Fibroblast of villous mesenchyme (primary cell): ENCODE measurements at places on chromosomes 12 and 14. TPM values are rescaled to one million over a fixed set of nuclear protein-coding genes. Genes with fewer than 3 reads are reported as not detected.

Gene CLEC14A
- 2.2 and 2.3 TPM in 2 replicates for total RNA-seq

Gene POTEG
- not detected in 2 replicates for total RNA-seq

Gene PLEKHH1
- total RNA-seq: 0.43 and 0.64 TPM in 2 replicates

Gene ACSM4
- total RNA-seq: not detected in 2 replicates

Gene IQSEC3
- under 0.01 TPM in 2 replicates for total RNA-seq

Gene GPRC5D
- total RNA-seq: not detected in 2 replicates

Gene TAS2R19
- total RNA-seq: 4.8 and 7.8 TPM in 2 replicates

Gene SYNE3
- total RNA-seq: 6.5 and 10.0 TPM in 2 replicates

Gene MED13L
- total RNA-seq: 120 and 189 TPM in 2 replicates

Gene DNAH10
- total RNA-seq: 0.43 and 0.64 TPM in 2 replicates
